ENCODE measurements at places on chromosomes 4 and X.

DNA sequence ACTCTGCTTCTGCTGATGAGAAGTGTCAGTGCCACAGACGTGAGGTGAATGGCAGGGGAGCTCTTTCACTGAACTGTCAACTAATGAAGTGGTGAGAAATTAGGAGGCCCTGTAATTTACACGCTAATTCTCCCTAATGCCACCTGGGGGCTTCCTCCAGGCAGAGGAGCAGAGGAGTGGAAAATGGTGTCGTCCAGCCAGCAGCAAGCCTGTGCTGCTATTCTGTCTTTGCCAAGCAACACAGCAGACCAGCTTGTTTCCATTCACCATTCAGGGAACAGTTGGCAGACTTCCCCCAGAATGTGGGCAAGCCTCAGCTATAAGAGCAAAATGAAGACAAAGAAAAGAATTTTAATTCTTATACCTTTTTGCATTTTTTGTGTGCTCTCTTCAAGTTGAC is 245.2 kb upstream of the TET2 start:
- DNase-seq: no peak

DNA sequence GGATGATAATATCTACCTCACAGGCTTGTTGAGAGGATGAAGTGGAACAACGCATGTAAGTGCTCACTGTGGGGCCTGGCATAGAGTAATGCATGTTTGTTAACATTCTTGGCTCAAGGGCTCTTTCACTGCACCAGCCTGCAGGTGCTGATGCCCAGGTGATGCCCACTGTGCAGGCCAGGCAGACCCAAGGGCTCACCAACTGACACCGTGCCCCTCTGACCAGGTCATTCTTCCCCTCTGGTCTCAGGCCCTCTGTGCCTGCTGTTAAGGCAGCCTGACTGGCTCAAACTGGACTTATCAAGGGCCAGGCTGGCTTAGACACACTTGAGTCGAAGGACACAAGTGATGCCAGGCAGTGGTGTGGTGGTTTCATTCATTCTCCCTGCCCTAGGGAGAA is 90.5 kb downstream of the PJA1 start:
- no peak for DNase-seq

GRCh38 chr4:128527946-128528576 is 240.4 kb upstream of the PGRMC2 start:
- no peak for DNase-seq

GRCh38 chr4:74228691-74229640 is 71.0 kb downstream of the MTHFD2L start:
- DNase-seq: no peak

- no peak for DNase-seq
Observed at GRCh38 chr4:155712846-155713245, 46.0 kb upstream of the GUCY1B1 start.

GRCh38 chrX:16566571-16566970 is 83.4 kb upstream of the S100G start:
- DNase-seq: no peak

Data from RWPE2 (cell line).